ENCODE measurements at places on chromosomes 2 and 18. TPM values are rescaled to one million over a fixed set of nuclear protein-coding genes. Genes with fewer than 3 reads are reported as not detected.

The FAM117B gene
- 2.4 TPM for total RNA-seq

The STON1 gene
- 2.5 TPM for total RNA-seq

The PROM2 gene
- 1.3 TPM for total RNA-seq

The UCN gene
- 4.1 TPM for total RNA-seq

The C2orf15 gene
- total RNA-seq = 1.0 TPM

The CDK15 gene
- 0.19 TPM for total RNA-seq

The TUBB8B gene
- total RNA-seq = not detected

The TUBA3E gene
- not detected for total RNA-seq

The LCT gene
- total RNA-seq = not detected

The CD207 gene
- 0.14 TPM for total RNA-seq

The DSG4 gene
- not detected for total RNA-seq

The TCF4 gene
- 55.0 TPM for total RNA-seq

The PDCD1 gene
- total RNA-seq = 0.10 TPM

Measured in A172 (cell line).